ENCODE measurements at places on chromosomes 2 and 18. TPM values are rescaled to one million over a fixed set of nuclear protein-coding genes. Genes with fewer than 3 reads are reported as not detected.

ZEB2 gene
- total RNA-seq: 240 TPM

TMEM200C gene
- 2.9 TPM for total RNA-seq

APLF gene
- total RNA-seq: 7.3 TPM

TMEM37 gene
- 25.2 TPM for total RNA-seq

SF3B6 gene
- total RNA-seq: 94.9 TPM

RELCH gene
- total RNA-seq: 43.2 TPM

TTC39C gene
- total RNA-seq: 10.0 TPM

GCFC2 gene
- total RNA-seq: 28.4 TPM

PTPRN gene
- total RNA-seq: 0.88 TPM

RGPD8 gene
- 20.2 TPM for total RNA-seq

ALK gene
- 0.29 TPM for total RNA-seq

NYAP2 gene
- total RNA-seq: 0.12 TPM

LDAH gene
- 30.8 TPM for total RNA-seq

DOK6 gene
- 15.8 TPM for total RNA-seq

ALS2 gene
- total RNA-seq: 39.4 TPM

CHST10 gene
- total RNA-seq: 17.0 TPM

TEX51 gene
- not detected for total RNA-seq

IMPACT gene
- 30.8 TPM for total RNA-seq

NEDD4L gene
- 141 TPM for total RNA-seq

HTRA2 gene
- total RNA-seq: 33.0 TPM

IHH gene
- total RNA-seq: 1.5 TPM

ALMS1 gene
- 57.9 TPM for total RNA-seq

PAX8 gene
- 178 TPM for total RNA-seq

TLX2 gene
- total RNA-seq: not detected

RGPD3 gene
- total RNA-seq: 0.29 TPM

DSG2 gene
- total RNA-seq: 34.3 TPM

CCDC150 gene
- total RNA-seq: 7.1 TPM

SCYGR7 gene
- total RNA-seq: not detected

ANTXR1 gene
- 91.3 TPM for total RNA-seq

SANBR gene
- 13.1 TPM for total RNA-seq

FAM228A gene
- total RNA-seq: 1.7 TPM

RESP18 gene
- total RNA-seq: not detected

TXNDC2 gene
- not detected for total RNA-seq

REG1B gene
- total RNA-seq: not detected

SCG2 gene
- total RNA-seq: 1.1 TPM

HRH4 gene
- 0.23 TPM for total RNA-seq

EFR3B gene
- 7.8 TPM for total RNA-seq

CCDC85A gene
- total RNA-seq: 4.2 TPM

ASXL3 gene
- total RNA-seq: 13.4 TPM

ABCG5 gene
- total RNA-seq: 0.18 TPM

SULT1C2 gene
- total RNA-seq: 47.5 TPM

TMEM18 gene
- total RNA-seq: 28.3 TPM

COL4A3 gene
- total RNA-seq: 44.4 TPM

WBP1 gene
- total RNA-seq: 59.0 TPM

LYPD1 gene
- total RNA-seq: 57.0 TPM

KCNF1 gene
- 0.70 TPM for total RNA-seq

HOXD13 gene
- 0.06 TPM for total RNA-seq

SLC25A12 gene
- total RNA-seq: 29.6 TPM

MROH2A gene
- 0.53 TPM for total RNA-seq
